Renal cortical epithelial cell (primary cell): ENCODE measurements at places on chromosomes 5 and 9.

DNA sequence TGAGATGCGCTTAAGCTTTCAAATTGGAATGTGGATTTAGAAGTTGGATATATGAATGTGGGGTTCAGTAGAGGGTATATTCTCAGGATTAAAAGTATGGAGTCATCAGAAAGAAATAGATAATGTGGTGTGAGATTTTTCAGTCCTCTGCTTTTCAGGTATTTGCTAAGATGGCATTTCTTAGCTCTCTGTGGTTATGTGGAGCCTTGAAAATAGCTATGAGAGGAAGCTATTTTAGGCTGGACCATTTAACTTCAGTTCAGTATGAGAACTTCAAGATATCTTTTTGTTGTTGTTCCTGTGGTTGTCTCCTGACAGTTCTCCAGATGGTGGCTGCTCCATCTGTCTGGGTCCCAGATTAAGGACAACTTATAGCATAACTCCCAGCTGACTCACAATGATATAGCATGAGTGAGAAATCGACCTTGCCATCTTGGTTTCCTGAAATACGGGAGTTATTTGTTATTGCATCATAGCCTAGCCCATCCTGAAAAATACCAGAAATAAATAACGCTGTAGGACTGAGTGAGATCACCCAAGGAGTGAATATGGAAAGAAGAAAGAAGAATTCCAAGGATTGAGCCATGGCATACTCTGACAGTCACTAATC lies 461.5 kb downstream of the ANXA1 start:
- no peak for DNase-seq

DNA sequence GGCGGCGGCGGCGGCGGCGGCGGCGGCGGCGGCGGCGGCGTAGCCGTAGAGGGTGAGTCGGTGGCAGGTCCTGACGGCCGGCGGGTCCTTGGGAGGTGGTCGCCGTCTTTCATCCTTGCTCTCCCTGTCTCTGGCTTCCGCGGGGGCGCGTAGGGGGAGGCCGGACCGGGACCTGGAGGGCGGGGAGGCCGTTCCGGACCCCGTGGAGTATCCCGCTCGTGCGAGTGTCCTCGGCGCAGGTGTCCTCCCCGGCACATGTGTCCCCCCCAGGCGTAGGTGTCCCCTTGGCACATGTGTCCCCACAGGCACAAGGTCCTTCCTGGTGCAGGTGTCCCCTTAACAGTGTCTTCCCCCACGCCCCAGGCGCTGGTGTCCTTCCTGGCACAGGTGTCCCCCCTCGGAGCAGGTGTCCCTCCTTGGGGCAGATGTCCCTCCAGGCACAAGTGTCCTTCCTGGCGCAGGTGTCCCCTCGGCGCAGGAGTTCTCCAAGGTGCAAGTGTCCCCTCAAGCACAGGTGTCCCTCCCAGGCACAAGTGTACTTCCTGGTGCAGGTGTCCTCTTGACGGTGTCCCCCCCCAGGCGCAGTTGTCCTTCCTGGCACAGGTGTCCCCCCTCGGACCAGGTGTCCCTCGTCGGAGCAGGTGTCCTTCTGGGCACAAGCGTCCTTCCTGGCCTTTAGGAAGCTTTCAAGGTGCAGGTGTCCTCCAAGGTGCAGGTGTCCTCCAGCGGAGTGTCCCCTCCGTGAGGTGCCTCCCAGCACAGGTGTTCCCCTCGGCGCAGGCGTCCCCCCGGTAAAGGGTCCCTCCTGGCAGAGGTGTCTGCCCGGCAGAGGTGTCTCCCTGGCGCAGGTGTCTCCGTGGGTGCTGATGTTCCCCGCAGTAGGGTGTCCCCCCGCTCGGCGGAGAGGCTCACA lies 519 bp downstream of the EXOC3 start:
- no peak for DNase-seq

DNA sequence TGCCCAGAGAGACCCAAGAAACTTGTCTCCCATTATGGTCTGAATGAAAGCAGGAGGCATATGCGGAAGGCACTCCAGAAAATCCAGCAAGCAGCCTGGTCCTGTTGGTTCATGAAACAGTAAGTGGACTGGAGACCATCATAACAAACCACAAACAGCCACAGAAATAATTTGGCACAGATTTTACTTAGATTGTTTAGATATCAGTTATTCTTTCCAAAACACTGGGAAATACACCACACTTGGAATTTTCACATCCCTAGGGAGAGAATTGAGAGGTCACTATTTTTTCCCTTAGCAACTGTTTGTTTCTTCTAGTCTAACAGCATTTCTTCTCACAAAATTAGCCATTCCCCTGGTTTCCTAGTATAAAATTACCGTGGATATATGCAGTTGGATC lies 300.8 kb downstream of the OSTF1 start:
- DNase-seq: no peak

DNA sequence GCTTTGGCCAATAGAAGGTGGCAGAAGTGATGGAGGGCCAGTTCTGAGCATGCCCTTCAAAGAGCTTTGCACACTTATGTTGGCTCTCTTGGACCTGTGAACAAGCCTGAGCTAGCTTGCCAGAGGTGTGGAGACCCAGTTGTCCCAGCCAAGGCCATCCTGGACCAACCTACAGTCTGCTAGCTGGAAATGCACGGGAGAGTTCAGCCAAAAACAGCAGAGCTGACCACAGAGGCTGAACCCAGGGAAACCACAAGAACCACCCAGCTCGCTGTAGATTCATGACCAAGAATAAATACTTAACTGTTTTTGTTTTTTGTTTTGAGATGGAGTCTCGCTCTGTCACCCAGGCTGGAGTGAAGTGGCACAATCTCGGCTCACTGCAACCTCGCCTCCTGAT lies 65.4 kb upstream of the HAND1 start:
- peak; percentile 13 for DNase-seq

GRCh38 chr9:72948575-72949243 lies 4.1 kb downstream of the ALDH1A1 start:
- DNase-seq: no peak

DNA sequence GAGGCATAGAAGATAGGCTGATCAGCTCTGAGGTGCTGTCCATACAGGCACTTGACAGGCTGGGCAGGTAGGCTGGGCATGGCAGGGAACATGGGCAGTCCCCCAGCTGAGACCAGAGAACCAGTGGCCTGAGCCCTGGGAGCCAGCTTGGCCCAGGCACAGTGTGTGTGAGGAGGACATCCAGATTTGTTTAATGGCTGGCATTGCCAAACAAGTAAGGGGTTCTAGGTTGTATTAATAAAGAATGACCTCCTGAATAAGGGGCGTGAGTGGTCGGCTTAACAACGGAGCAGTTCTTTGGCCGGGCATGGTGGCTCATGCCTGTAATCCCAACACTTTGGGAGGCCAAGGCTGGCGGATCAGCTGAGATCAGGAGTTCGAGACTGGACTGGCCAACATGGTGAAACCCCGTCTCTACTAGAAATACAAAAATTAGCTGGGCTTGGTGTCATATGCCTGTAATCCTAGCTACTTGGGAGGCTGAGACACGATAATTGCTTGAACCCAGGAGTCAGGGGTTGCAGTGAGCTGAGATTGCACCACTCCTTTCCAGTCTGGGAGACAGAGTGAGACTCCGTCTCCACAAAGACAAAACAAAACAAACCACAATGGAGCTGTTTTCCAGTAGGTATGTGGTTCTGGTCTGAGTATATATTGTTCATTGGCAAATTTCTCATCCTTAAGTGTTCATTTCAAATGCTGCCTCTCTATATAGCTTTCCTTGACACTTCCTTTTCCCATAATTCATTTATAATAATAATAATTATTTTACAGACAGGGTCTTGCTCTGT lies 56.2 kb downstream of the ANGPTL2 start:
- peak; percentile 36 for DNase-seq

DNA sequence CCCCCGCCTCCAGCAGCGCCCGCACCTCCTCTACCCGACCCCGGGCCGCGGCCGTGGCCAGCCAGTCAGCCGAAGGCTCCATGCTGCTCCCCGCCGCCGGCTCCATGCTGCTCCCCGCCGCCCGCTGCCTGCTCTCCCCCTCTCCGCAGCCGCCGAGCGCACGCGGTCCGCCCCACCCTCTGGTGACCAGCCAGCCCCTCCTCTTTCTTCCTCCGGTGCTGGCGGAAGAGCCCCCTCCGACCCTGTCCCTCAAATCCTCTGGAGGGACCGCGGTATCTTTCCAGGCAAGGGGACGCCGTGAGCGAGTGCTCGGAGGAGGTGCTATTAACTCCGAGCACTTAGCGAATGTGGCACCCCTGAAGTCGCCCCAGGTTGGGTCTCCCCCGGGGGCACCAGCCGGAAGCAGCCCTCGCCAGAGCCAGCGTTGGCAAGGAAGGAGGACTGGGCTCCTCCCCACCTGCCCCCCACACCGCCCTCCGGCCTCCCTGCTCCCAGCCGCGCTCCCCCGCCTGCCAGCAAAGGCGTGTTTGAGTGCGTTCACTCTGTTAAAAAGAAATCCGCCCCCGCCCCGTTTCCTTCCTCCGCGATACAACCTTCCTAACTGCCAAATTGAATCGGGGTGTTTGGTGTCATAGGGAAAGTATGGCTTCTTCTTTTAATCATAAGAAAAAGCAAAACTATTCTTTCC lies 19.3 kb downstream of the CDKN2A start:
- DNase-seq: no peak

DNA sequence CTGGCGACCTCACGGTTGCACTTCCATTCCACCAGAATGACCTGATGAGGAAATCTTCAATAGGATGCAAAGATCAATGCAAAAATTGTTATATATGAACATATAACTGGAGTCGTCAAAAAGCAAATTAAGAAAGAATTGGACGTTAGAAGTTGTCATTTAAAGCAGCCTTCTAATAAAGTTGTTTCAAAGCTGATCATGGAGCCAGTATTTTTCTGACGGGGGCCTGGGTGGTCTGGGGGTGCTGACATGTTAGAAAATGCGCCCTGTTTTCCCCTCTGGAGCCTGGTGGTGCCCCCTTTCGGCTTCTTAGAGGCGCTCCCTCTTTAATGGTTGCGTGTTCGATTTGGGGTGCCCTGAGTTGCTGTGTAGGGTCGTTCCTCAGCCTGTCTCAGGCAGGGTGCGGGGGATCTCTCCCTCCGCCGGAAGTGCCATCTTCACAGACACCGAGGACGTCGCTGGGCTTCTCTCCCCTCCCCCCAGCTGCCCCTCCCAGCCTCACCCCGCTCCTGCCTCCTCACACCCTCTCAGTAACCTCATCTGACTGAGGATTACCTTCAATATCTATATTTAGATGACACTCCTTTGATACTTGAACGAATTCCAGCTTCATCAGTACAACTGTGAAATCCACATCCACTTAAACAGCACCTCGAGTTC lies 18.3 kb downstream of the PTGES2 start:
- DNase-seq: no peak

- no peak for DNase-seq
These were observed 22.4 kb upstream of the SLC36A1 start for GRCh38 chr5:151424892-151425523.

DNA sequence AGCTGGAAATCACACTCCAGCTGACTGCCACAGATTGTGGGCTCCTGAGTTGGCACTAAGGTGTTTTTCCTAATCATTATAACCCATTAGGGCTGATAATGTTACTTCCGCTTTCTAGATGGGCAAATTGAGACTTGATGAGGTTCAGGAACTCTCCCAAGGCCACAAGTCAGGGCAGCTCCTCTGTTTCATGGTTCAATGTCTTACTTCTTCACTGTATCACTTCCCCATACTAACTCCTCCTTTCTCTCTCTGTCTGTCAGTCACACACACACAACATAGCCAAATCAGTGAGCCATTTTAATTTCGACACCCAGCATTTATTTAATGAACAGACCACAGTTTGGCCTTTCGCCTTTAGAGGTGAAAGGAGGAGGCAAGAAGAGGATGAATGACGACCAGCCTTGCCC lies 17.8 kb upstream of the TRAF1 start:
- DNase-seq: no peak

GRCh38 chr9:37566716-37567115 lies 9.5 kb downstream of the FBXO10 start:
- DNase-seq: no peak

GRCh38 chr9:25678147-25678666 lies at the start of gene TUSC1:
TUSC1 (minus strand) TSS chr9:25678444; CDS start chr9:25678312, 132 bp downstream.
- peak; percentile 74 for DNase-seq

DNA sequence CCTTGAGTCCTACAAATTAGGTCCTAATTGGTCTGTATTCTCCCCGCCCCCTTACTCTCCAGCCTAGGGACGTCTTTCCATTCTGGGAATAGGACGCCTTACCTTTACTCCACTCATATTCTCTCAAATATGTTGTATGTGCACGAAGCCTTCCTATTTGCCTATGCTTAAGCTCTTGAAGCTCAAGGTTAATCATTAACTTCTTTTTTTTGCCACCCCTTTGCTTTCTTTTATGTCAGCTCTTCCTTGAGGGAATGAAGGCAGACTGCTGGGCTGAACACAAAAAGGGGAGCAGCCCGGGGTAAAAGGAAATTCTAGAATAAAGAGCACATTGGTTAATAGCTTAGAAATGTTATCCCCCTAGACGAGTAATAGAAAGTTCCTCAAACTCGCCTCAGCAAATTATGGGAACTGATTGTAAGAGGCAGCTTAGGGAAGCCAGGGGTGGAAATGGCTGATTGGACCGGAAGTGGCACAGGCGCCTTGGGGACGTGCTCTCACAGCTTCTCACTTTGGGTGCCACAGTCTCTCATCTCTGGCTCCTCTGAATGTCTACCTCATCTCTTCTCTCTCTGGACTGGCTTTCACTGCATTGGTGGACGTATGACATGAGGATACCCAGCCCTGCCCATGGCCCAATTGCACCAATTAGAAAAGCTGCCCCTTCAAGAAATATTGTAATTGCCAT lies 122.3 kb upstream of the IL12B start:
- peak; percentile 79 for DNase-seq

GRCh38 chr9:134536101-134536900 lies 105.3 kb upstream of the COL5A1 start:
- no peak for DNase-seq

- no peak for DNase-seq
These were observed 28.4 kb upstream of the KCNIP1 start for GRCh38 chr5:170475294-170476000.
